ENCODE measurements at places on chromosomes 7 and 10.

DNA sequence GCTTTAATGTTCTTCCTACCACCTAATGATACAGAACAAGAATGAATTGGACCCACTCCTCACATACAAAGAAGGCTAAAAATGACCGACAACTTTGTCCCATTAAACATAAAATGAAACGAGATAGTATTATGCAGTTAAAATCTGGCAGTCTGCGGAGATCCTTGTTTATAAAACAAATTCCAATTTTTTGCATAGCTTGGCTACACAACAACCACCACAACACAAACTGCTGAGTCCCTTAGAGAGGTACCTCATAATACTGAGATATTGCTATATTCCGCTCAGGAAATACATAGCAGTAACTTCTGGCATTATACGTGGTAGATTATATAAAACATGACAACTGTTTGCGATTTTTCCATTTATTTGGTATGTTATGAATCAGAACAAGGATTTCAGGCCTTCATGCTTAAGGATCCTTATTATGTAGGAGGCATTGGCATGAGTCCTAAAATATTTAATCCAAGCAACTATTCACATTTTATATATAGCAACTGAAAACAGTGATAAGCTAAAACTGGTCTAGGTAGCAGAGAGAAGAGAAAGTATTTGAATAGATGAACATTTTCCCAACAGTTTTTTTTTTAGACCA, 96.0 kb downstream of the ANK3 start:
- no peak for DNase-seq

DNA sequence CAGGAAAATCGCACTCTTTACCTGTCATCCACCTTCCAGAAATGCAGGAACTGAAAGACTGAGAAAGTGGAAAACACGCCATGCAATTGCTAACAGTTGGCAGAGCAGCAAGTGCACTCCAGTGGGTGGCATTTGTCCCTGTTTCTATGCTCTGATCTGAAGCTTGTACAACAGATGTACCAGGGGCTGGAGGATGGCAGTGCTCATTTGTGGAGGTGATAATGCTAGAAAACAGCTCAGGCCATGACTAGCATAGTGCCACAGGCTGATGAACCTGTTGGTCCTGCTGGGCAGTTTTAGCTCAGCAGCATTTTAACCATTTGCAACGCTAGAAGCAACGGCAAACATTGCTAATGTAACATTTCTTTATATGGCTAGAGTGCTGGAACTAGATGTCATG, 199.9 kb upstream of the NRP1 start:
- no peak for DNase-seq

GRCh38 chr7:16171928-16172327, 249.4 kb downstream of the CRPPA start:
- no peak for DNase-seq

DNA sequence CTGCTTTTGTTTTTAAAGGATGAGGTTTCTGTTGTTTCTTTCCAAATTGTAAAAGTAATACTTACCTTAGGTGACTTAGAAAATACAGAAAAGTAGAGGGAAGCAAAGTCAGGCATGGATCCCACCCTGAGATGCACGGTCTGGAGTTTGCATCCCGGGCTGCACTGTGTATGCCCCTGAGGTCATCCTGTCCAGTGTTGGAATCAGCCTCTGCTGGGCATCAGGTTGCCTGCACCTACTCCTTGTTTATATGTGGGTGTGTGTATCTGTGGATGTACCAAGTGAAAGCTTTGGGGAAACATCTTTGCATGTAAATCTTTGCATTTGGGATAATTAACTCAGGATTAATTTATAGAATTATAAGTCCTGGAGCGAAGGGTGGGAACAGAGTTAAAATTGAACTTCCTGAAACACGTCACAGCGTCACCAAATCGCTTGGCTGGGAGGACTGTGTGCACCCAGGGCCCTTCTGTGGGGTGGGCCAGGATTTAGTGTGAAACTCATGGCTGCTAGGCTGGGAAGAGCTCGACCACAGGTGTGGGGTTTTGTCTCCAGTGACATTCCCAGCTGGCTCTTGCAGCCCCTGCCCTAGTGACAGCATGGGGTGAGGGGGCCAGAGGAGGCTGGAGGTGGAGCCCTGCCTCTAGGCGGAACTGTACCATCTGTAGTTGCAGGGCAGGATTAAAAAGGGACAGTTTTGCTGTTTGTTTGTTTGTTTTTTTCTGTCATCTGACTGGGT, 27.9 kb downstream of the GTF2IRD1 start:
- no peak for DNase-seq

- no peak for DNase-seq
Observed at GRCh38 chr7:84729284-84729683, 457.6 kb downstream of the SEMA3D start.

GRCh38 chr10:86340991-86341260, 25.7 kb downstream of the GRID1 start:
- DNase-seq, result no peak

All from stimulated activated CD8-positive, alpha-beta memory T cell treated with anti-CD3 and anti-CD28 coated beads, Interleukin-15, amount 100 ng/mL, for 48 hours (primary cell).